ENCODE measurements at places on chromosomes 5 and 9. TPM values are rescaled to one million over a fixed set of nuclear protein-coding genes. Genes with fewer than 3 reads are reported as not detected.

The PHYHD1 gene
- 17.3 TPM for total RNA-seq

The RNF183 gene
- total RNA-seq, result not detected

The SUSD3 gene
- not detected for total RNA-seq

The QRFP gene
- total RNA-seq, result not detected
